Progenitor cell of endocrine pancreas (in vitro differentiated cells): ENCODE measurements at places on chromosomes 1 and 21. TPM values are rescaled to one million over a fixed set of nuclear protein-coding genes. Genes with fewer than 3 reads are reported as not detected.

The APOBEC4 gene
- not detected in 2 replicates for total RNA-seq

The TFF3 gene
- total RNA-seq = 40.1 and 40.3 TPM in 2 replicates

The ST6GALNAC5 gene
- 9.5 and 13.6 TPM in 2 replicates for total RNA-seq

The PADI1 gene
- total RNA-seq = not detected in 2 replicates

GRCh38 chr1:237834461-237834860 is 56.3 kb downstream of the ZP4 start:
- no peaks in the 10 kb centered on the region for H3K4me1 ChIP-seq
- H3K27me3 ChIP-seq = peaks cover 4% of the 10 kb centered on the region
- H3K27ac ChIP-seq = no peak overlapping the region
- H3K4me3 ChIP-seq = no peak overlapping the region

- H3K36me3 ChIP-seq = peaks cover 5% of the 10 kb centered on the region
- DNase-seq = no peak
- H3K4me1 ChIP-seq = peaks cover 6% of the 10 kb centered on the region
- H3K27me3 ChIP-seq = no peaks in the 10 kb centered on the region
- H3K27ac ChIP-seq = no peak overlapping the region
Measured at GRCh38 chr21:16554503-16554902, 824.7 kb downstream of the USP25 start.

DNA sequence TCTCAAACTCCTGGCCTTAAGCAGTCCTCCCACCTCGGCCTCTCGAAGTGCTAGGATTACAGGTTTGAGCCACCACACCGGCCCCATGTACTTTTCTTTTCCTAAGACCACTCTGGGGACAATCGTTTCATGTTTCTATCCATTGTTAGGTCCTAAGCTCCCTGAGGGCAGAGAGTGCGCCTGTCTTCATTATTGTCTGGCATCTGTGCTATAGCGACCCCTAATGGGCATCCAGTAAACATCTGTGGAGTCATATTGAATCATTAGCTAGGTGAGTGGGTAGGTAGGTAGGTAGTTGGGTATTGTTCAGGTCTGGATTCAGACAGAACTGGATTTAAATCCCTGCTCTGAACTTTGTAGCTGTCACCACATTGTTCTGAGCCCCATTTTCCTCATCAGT is 66.1 kb downstream of the TMEM53 start:
- H3K27me3 ChIP-seq = peaks cover 46% of the 10 kb centered on the region
- H3K36me3 ChIP-seq = no peaks in the 10 kb centered on the region
- peaks cover 13% of the 10 kb centered on the region for H3K4me1 ChIP-seq
- H3K4me3 ChIP-seq = no peak overlapping the region

DNA sequence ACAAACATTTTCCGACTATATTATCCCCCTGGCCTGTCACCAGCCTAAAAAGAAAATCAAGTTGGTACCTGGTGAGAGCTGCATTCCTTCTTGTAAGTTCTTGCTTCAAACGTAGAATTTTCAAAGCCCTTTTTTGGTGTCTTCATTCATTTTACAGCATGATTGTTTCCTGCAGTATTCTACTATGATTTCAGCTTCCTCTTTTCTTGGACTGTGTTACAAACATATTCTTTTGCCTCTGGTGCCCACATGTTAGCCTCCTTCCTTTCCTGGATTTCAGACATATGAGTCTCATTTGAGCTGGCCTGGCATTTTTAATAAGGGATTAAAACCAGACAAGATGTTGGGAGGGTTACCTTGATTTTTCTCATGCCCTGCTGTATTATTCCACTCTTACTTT is 142.5 kb downstream of the PIGK start:
- DNase-seq = no peak
- no peak overlapping the region for H3K27ac ChIP-seq
- no peaks in the 10 kb centered on the region for H3K27me3 ChIP-seq

DNA sequence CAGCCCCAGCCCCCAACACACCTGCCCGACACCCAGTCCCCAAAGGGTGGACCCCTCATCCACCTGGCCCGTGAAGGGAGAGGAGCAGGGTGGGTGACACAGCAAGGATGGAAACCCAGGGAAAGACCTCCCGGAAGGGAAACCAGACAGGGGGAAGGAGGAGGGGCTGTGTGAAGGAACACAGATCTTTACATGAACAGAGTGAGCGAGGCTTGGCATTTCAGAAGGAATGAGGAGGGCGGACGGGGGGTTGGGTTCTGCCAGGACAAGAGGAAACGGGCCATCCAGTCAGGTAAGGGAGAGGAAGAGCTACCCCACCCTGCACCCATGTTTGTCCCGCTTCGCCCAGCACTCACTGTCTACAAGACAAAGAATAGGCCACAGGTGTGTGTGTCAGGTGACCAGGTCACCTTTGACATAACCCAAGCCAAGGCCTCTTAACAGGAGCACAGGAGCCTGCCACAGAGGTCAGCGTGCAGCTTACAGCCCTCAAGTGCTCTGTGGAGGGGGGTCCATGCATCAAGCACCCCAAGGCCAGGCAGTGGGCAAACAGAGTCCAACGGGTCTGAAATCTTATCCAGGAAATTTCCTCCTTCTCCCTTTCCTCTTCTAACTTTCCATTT is 18.0 kb upstream of the PRDM15 start:
- no peak for DNase-seq
- no peak overlapping the region for H3K4me3 ChIP-seq
- peaks cover 14% of the 10 kb centered on the region for H3K4me1 ChIP-seq
- peaks cover 18% of the 10 kb centered on the region for H3K36me3 ChIP-seq

DNA sequence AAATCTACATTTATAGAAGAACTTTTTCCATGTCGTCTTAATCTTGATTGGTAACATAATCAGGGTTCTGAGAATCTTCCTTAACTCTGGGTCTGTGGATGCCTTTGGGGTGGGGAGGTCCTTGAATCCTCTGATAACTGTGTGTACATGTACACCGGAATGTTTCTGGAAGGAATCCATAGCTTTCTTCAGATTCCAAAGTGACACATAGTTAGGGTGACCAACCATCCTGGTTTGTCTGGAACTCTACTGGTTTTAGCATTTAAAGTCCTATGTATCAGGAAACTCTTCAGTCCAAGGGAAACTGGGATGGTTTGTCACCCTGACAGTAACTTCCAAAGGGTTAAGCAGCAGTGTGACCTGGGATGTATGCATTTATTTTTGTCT is 16.8 kb downstream of the STRIP1 start:
- peaks cover 33% of the 10 kb centered on the region for H3K36me3 ChIP-seq
- peaks cover 4% of the 10 kb centered on the region for H3K4me1 ChIP-seq
- H3K27ac ChIP-seq = no peak overlapping the region
- DNase-seq = no peak
- H3K4me3 ChIP-seq = no peak overlapping the region

- peak within 1 kb of the TSS; percentile 98 for H3K27ac ChIP-seq
- H3K36me3 ChIP-seq = no peaks in the 10 kb centered on the region
- peak within 1 kb of the TSS; percentile 97 for H3K4me3 ChIP-seq
- peak; percentile 93 for DNase-seq
- peaks cover 29% of the 10 kb centered on the region for H3K4me1 ChIP-seq
Measured at GRCh38 chr1:201828820-201829774, at the start of gene IPO9. Gene IPO9, plus strand, starts transcription at chr1:201829157. Its CDS starts 53 bp downstream, at chr1:201829210.

- H3K36me3 ChIP-seq = no peaks in the 10 kb centered on the region
- H3K27me3 ChIP-seq = peaks cover 14% of the 10 kb centered on the region
- no peak for DNase-seq
- H3K4me3 ChIP-seq = no peak overlapping the region
- H3K4me1 ChIP-seq = peaks cover 3% of the 10 kb centered on the region
Measured at GRCh38 chr1:5571438-5571837, 420.8 kb downstream of the NPHP4 start.

- H3K4me1 ChIP-seq = peaks cover 10% of the 10 kb centered on the region
- DNase-seq = no peak
- no peak overlapping the region for H3K4me3 ChIP-seq
- H3K27me3 ChIP-seq = no peaks in the 10 kb centered on the region
- H3K36me3 ChIP-seq = peaks cover 35% of the 10 kb centered on the region
- no peak overlapping the region for H3K27ac ChIP-seq
Measured at GRCh38 chr1:37564892-37565291, 8.2 kb downstream of the DNALI1 start.

- DNase-seq = no peak
- H3K27ac ChIP-seq = no peak overlapping the region
- H3K4me3 ChIP-seq = no peak overlapping the region
- no peaks in the 10 kb centered on the region for H3K4me1 ChIP-seq
- H3K27me3 ChIP-seq = peaks cover 6% of the 10 kb centered on the region
Measured at GRCh38 chr1:7784492-7785071, 491 bp downstream of the PER3 start.

DNA sequence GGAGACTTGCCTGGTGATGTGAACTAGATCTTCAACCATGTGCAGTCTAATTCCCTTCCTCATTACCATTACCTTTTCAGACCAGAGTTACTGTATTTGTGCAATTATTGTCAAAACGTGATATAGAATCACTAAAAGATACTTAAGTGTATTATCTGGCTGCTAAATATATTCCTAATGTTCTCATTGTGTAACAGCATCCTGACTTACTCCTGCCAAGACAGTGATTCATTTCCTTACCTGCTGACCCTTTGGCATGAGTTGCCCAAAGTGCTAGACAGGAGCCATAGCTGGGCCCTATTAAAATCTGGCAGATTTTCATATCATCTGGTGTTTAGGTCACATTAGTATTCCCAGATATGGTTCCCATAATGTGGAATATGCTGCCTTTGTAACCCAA is 598.3 kb upstream of the CAMK1G start:
- no peak for DNase-seq
- H3K27ac ChIP-seq = no peak overlapping the region
- H3K4me3 ChIP-seq = no peak overlapping the region

DNA sequence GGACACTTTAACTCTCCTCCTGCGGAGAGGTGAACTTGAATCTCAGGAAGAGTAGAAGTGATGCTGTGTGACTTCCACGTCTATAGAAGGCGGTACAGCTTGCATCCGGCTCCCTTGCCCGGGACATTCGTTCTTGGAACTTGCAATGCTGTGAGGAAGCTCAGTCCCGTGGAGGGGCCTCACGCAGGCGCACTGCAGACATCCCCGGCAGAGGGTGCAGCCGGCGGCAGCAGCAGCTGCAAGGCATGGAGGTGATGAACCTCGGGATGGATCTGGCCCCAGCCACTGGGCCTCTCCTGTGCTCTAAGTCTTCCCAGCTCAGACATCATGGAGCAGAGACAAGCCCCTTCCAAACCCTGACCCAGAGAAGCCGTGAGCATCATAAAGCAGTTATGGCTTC is 61.8 kb upstream of the SOD1 start:
- H3K4me3 ChIP-seq = no peak overlapping the region
- H3K27me3 ChIP-seq = no peaks in the 10 kb centered on the region
- H3K4me1 ChIP-seq = no peaks in the 10 kb centered on the region
- DNase-seq = no peak
- no peaks in the 10 kb centered on the region for H3K36me3 ChIP-seq

DNA sequence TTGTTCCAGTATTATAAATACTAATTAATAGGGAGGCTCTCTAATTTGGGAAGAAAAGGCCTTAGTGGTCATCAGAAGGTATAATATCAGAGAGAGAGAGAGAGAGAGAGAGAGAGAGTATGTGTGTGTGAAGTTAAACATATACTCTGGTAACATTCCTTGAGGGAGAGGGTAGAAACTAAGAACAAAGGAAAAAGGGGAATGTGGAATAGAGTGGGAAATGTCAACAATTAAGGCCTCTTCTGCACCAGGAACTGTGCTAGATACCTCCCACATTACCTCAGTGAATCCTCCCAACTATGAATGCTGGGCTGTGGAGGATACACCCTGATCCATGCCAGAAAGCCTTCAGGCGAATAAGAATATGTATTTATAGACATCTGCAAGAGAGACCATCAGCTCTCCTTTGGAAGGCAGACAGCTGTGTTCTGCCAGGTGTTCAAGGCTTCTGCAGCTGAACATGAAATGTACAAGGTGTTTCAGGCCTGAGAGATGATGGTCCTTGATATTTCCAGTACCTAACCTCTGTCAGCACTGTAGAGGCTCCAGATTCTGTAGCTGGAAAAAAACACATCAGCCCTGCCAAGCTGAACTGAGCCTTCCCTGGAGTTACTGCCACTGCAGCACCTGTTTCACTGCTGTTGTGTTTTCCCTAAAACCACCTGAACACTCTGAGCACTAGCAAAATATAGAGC is 29.1 kb downstream of the TBX15 start:
- peaks cover 7% of the 10 kb centered on the region for H3K4me1 ChIP-seq
- H3K27me3 ChIP-seq = peaks cover 2% of the 10 kb centered on the region
- H3K27ac ChIP-seq = no peak overlapping the region
- no peak for DNase-seq

- no peak for DNase-seq
- no peaks in the 10 kb centered on the region for H3K27me3 ChIP-seq
- H3K4me3 ChIP-seq = no peak overlapping the region
- H3K4me1 ChIP-seq = no peaks in the 10 kb centered on the region
Measured at GRCh38 chr1:195962051-195962450, 646.2 kb downstream of the KCNT2 start.

DNA sequence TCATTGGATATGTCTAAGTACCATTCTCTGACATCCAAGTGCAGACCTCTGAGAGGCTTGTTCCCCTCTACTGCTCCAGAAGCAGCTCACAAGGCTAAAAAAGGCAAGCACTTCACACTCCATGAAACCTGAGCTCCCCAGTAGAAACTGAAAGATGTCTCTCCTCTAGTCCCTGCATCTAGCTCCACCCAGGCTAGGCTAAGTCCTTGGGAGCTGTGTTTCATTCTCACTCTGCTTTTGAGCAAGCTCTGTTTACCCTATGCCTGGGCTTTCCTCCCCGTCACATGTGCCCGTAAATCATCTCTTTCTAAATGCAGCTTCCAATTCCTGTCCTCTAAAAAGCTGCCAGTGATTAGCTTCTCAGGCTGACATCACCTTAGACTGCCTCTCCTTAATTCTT is 39.0 kb downstream of the LRRC71 start:
- H3K27ac ChIP-seq = no peak overlapping the region
- H3K27me3 ChIP-seq = no peaks in the 10 kb centered on the region
- DNase-seq = no peak
- peaks cover 47% of the 10 kb centered on the region for H3K36me3 ChIP-seq
- no peak overlapping the region for H3K4me3 ChIP-seq

DNA sequence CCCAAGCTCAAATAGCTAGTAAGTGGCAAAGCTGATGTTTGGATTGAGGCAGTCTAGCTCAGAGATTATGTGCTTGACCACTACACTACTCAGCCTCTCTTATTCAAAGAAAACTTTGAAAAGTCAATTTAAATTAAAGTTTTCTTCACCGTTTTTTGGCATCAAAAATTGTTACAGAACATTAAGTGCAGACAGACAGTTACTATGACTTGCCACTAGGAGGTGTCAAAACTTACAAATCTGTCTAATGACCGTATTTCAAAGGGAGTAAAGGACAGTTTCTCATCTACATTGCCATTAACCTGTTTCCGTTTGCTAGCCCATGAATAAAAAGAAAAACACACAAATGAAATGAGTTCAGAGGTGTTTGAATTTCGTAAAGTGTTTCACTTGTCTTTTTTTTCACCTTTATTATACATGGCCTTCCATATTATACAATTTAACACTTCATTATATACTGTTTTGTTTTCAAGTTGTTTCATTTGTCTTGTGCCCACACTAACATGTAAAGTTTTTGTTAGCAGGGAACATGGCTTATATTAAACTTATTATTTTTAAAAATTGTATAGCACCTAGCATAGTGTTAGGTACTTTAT is 57.4 kb upstream of the MTF2 start:
- H3K36me3 ChIP-seq = no peaks in the 10 kb centered on the region
- peaks cover 33% of the 10 kb centered on the region for H3K27me3 ChIP-seq
- H3K4me3 ChIP-seq = no peak overlapping the region
- H3K27ac ChIP-seq = no peak overlapping the region
